ENCODE measurements at places on chromosomes 2 and 18.

GRCh38 chr2:191657977-191658376 is 20.0 kb upstream of the NABP1 start:
- DNase-seq = no peak

DNA sequence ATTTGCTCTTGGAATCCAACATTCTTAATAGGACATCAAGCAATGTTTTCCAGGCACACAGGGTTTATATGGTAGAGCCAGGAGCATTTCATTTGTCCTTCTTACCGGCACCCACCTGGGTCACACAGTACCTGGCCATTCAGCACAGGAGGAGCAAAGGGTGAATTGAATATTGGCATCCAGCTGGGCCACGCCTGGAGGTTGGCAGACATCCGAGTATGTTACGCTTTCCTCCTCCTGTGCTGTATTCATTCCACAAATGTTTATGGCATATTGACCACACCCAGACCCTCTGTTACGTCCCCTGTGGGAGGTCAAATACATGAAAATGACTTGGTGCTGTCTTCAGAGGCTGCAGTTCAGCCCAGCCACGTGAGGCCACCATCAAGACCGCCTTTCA is 206.2 kb downstream of the RTP5 start:
- DNase-seq = no peak

DNA sequence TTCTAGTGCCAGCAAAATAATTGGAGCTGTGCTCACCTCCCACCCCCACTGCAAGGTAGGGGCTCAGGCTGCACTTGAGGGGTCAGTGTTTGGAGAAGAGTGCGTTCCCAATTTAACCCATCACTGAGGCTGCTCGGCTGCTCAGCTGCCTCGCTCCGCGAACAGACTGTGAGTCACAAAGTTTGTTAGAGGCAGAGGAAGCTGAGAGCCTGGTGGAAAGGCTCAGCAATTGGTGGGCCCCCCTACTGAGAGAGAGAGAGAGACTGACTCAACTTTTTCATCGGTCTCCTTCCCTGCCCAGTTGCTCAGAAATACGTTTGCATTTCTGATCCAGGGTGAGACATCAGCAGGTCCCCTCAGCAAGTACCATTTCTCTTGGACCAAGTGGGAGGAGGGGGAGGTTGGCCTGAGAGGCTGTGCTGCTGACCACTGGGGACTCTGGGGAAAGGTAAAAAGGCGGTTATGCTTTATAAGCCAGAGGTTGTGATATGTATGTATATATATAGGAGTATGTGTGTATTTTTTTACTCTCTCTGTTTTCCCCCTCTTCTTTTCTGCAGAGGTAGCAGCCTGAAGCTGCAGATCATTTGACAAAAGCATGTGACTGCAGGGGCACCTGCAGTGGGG is 1.5 kb downstream of the EFR3B start:
- DNase-seq = peak; percentile 64

DNA sequence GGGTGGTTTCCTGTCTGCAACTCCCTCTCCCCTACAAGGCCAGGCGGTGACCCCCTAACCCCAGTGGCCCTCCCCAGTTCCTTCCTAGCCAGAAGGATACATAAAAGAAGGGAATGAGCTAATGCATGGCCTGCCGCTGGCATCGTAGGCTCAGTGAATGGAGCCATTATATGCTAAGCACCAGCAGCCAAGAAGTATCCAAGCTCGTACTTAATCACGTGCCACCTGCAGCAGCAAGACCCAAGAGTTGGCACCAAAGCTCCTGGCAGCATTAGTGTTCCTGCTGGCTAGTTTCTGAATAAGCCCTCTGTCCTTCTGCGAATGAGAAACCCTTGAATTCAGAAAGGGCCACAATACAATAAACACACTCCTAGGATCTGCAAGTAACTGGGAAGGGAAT is 4.3 kb downstream of the DBI start:
- no peak for DNase-seq

DNA sequence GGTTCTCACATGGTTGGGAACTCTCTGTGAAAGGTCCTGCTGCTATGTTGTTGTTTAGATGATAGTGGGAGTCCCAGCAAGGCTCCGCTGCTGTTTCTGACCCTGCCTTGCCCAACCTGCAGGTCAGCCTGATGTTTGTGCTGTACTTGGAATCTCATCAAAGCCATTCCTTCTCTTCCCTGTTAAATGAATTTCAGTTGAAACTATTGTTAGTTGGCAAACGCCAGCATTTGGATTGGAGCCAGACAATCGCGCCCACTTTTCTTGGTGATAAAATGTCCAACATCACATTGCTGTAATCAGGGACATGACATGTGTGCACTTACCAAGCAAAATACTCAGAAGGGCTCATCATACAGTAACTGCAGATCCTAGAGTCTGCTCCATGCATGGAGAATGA is 12.8 kb upstream of the TWSG1 start:
- DNase-seq = no peak

DNA sequence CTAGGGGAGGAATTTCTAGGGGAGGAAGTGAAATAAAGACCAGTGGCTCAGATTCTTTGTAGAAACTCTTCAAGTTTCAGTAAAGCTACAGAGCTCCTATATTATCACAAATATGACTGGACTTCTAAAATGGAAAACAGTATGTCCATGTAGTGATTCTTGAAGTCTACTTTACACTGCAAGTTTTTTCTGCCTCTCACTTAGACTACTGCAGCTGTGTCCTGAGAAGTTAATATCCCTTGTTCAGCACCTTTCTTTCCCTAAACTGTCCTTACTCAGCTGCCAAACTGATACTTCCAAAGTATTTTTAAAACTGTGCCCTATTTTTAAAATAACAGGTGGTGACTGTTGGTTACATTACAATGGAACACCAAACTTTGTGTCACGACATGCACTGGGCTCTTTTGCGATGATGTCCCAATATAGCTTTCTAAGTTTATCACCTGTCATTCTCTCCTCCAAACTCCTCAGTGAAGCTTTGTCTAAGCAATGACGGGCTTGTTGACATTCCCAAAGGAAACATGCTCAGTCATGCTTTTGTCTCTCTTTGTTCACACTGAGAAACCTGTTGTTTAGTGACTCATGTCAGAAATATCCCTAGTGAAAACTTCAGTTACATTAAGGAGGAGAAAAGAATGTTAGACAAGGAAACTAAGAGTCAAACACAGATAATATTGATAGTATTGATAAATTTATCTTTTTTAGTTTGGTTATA is 341.1 kb downstream of the ARL6IP6 start:
- peak; percentile 7 for DNase-seq

GRCh38 chr18:10116574-10116973 is 202.8 kb downstream of the VAPA start:
- DNase-seq = no peak

GRCh38 chr2:239278941-239279365 is 121.9 kb downstream of the HDAC4 start:
- peak; percentile 69 for DNase-seq
